ENCODE measurements at places on chromosomes 16 and 17.

DNA sequence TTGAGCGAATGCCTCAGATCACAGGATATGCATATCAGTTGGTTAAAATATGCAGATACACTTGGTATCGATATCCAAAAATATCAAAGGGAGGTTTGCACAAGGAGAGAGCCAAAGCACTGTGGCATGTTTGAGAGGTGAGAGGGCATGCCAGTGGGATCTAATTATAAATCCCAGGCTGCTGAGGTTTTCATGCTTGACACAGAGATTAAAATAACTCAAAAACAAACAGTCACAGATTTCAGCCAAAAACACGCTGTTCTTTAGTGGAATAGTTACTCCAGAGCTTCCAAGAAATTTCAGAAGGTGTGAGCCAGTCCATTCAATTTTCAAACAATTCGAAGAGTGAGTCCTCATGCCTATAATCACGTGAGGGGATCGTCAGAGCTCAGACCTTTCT is 477.9 kb downstream of the SOX9 start:
- no peak for DNase-seq

DNA sequence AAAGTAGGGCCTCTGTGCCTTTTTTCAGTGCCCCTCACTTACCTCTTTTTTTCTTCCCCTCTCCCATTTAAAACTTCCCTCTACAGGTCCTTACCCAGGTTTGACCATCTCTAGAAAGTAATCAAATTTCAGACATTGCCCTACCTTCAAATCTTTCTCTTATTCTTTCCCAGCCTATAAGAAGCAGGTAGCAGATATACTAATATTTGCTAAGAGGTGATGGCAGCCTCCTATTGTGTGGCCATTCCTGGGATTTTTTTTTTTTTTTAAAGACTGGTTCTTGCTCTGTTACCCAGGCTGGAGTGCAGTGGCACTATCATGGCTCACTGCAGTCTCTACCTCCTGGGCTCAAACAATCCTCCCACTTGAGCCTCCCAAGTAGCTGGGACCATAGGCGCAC is 111.1 kb upstream of the HAS3 start:
- DNase-seq = no peak

DNA sequence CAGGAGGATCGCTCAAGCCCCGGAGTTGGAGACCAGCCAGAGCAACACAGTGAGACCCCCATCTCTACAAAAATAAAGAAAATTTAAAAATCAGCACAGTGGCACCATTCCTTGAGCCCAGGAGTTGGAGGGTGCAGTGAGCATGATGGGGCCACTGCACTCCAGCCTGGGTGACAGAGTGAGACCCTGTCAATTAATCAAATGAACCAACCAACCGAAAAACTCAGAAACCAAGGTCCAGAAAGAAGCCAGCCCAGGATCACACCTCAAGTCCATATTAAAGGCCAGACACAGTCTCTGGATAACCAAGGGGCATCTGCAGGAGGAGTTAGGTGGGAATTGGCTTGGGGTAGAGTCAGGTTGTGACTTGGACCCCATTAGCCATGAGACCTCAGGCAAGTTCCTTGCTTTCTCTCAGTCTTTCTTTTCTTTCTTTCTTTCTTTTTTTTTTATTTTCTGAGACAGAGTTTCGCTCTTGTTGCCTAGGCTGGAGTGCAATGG is 2.4 kb downstream of the HSD17B1 start:
- DNase-seq = no peak

DNA sequence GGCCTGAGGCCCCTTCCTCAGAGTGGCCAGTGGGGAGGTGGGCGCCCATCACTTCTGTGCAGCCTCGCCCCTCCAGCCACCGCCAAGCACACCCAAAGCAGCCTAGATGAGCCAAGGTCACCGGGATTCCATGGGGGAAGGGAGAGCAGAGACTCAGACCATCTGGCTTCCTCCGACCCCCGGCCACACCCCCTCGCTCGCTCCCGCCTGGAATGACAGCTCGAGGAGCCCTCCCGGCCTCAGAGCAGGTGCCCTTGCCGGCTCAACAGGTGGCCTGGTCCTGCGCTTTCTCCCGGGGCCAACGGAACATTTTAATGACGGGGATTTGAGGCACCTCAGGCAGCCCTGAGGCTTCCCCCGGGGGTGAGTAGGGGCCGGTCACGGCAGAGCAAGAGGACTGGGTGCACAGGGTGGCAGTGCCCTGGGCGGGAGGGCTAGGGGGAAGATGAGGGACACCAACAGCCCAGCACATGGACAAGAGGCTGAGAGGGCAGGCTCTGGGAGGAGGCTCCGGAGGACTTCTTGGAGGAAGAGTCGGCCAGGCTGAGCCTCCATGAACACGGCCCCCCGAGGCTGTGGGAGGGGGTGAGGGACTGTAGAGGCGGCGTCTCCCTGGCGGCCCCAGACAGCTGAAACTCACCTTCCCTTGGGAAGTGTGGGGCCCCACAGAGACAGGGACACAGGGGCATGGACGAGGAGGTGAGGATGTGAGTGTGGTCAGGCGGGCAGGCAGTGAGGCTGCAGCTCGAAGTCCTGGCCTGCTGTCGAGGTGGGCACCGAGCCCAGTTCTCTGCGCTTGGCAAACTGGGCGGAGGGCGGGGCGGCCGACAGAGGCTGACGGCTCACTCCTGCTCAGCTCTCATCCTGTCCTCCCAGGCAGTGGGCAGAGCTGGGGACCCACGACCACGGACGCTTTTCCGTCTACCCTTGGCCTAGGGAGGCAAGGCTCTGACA is 12.5 kb upstream of the C1QTNF8 start:
- DNase-seq = peak; percentile 20

DNA sequence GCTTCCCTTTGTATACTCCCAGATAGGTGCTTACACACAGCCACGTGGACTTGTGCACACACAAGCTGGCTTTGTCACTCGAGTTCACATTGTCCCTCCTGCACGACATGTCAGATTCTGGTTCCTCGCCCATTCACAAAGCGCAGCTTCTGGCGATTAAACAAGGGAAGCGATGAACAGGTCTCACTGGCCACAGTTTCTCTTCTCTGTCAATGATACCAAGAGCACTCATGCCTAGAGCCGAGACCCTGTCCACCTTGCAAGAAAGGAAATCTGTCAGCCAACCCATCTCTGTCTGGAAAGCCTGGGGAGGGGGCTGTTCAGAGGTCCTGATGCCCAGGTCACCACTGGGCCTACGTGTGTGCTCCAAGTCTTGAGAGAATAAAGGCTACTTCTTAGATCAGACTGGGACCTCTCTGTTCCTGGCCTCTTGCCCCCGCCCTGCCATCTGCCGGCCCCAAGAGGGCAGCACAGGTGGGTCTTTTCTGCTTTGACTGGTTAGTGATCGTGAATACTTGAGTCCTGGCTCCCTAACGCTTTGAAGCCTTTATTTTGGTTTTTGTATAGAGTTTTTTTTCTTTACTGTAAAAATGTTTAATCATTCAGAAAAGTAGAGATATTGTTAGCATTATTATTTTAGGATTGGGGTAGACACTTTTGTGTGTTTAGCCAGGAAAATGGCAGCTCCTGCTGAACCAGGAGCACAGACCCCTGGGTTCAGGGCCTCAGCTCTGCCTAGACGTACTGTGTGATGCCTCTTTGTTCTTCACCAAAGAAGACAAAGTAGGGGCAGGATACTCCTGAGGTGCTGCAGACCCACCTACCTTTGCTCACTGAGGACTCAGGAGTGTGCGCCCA is 104.7 kb downstream of the MRM1 start:
- peak; percentile 36 for DNase-seq

DNA sequence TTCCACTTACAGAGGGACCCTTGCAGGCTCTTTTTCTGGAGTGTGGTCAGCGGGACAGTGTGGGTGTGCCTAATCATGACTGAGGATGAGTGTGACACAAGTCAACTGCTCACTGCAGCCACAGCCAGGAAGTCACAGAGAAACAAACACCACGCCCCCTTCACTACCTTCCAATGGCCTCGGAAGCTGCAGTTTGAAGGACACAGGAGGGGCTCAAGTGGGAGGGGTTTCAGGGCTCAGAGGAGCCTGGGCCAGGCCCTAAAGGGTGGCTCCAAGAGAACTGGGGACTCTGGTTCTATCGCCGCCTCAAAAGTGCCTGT is 116.2 kb upstream of the SDK2 start:
- DNase-seq = no peak

DNA sequence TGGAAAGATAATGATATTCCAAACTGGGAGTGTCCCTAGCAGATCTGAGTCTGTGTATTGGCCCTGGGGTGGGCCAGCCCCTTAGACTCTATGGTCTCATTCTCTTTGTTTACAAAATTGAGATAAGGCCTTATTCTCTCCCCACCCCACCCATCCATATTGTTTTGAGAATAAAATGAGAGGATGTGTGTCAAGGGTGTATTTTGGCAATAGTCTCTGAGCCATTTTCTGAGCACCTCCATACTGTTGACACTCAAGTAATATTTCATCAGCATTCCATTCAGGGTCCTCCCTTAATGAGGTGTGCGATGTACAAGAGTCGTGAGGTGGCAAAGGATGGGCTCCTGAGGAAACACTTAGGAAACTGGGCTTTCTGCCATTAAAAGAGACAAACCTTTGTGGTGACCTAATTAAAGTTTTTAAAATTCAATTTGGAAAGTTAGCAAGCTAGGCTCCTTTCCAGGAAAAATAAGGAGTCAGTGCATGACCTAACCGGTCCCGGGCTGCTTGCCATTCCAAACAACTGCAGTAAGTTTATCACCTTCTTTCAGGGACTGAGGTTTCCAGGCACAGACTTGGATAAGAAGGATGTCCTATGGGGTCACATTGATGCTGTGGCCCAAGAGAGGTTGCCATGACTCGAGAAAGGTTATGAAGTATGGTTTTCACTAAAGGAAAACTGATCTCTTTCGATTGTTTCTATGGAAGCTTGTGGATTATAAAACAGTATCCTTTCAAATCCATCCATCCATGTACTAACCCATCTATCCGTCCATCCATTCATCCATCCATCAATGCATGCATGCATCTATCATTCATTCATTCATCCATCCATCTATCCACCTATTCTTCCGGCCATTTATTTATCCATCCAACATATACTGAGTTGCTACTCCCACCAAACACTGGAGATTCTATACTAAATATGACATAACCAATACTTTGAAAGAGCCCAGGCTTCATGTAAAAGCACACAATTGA is 443.3 kb downstream of the UTP18 start:
- DNase-seq = peak; percentile 70

- DNase-seq = peak; percentile 51
These were observed 849 bp downstream of the CAPN15 start for GRCh38 chr16:528111-529011.

- no peak for DNase-seq
These were observed 143.8 kb upstream of the RPL38 start for GRCh38 chr17:74059479-74060240.

GRCh38 chr16:7303660-7304200 is 28.9 kb upstream of the RBFOX1 start:
- no peak for DNase-seq

- DNase-seq = no peak
These were observed 7.2 kb upstream of the IRF8 start for GRCh38 chr16:85891776-85892166.

GRCh38 chr16:55496509-55497145 is 12.2 kb upstream of the LPCAT2 start:
- no peak for DNase-seq

DNA sequence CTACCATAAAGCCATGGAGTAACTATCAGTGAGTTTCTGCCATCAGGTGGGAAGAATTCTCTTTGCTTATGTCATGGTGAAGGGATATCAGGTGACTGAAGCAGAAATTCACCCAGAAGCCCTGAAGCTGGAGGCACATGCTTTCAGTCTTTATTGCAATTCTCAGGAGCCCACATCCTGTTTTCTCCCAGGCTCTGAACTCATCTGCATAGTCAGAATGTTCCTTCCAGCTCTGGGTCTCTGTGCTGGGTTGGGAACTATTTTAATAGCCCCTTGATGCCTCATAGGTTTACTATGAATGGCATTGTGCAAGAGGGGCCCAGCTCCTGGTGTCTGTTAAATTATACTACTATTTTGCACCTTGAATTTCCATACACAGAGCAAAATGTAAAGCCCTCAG is 198.4 kb upstream of the SOX9 start:
- peak; percentile 99 for DNase-seq

DNA sequence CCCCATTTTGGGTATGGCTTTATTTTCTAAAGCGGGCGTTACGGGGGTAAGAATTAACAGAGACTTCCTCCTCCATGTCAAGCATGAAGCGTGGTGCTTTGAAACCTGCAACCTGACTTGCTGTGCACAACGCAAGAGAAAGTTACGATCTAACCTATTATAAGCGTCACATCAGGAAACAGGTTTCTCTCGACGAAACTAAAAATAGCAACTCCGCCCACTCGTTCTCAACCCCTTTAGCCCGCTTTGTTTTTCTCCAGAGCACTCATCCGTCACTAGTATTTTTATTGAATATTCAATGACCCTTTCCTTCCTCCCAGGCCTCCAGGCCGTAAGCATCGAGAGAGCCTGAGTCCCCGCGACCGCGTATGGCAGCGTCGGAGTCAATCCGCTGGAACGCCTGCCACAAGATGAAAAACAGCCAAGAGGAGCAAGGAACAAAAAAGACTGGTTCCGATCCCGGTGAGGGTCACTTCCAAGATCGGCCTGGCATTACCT is 555 bp downstream of the NUP88 start:
- peak; percentile 96 for DNase-seq

DNA sequence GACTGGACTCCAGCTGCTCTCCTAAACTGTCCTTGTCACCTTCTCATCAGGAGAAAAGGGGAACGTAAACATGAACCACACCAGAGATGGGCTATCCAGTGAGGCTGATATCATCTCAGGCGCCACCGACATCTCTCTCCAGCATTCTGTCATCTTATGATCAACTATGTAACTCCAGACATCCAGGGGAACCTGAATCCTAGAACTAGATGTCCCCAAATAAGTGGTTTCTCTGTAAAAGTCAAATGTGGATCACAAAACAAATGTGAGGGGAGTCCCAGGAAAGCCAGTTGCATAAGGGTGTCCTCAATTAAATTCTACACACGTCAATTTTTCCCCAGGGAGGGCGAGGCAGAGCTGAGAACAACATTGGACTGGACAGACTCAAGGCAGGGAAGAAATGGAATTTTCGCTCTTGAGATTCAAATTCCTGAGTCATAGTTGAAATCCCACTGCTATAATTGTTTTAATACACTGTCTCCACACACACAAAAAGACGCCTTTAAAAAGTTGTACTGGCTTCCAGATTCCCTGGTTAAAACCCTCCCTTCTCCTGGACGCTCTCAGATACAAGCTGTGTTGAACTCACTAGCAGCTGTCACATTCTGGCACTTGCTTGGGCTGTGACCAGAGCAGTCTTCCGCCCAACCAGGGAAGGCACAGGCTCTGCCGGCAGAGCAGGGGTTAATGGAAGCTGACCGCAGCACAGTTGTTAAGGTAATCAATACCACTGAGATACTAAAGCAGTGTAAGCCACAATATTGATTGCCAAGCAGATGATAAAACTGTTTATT is 62.6 kb downstream of the ZFHX3 start:
- DNase-seq = peak; percentile 33

GRCh38 chr16:12543700-12544476 is 259.8 kb downstream of the CPPED1 start:
- DNase-seq = peak; percentile 55
